ENCODE measurements at places on chromosomes 5 and 9.

- no peak for DNase-seq
Observed at GRCh38 chr5:125961150-125961549, 462.1 kb upstream of the GRAMD2B start.

DNA sequence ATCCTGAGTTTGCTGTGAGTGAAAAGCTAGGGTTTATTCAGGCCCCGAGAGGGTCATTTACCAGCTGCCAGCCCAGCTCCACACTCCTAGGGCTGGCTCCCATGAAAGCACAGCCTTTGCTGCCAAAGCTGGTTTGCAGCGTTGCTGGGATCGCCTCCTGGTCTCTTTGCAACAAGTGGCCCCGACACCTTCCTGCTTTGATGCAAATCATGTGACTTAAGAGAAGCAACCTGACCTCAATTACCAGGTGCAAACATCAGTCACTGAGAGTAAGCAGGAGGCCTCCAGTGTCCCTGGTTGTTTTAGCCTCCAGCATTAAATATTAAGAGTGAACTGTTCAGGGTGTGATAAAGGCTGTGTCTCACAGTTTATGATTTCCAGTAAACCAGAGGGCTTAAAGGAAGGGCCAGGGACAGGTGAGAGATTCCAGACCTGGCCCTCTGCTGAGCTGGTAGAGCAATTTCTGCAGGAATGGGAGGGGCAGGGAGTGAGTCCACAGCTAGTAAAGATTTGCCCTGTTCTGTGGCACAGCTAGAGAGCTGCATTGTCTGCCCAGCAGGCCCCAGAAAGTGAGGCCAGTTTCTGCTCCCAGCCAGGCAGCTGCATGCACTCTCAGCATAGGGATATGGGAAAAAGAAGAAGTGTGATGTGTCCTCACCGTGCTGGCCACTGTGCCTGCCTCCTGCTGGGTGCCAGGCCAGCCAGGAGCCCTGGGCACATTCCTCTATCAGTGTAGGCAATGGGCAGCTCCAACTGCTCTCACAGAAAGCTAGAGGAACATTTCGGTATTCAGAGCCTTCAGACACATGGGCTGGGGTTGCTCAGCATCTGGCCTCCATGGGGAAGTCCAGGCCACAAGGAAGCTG is 58.0 kb downstream of the SLC22A5 start:
- peak; percentile 62 for DNase-seq

- no peak for DNase-seq
Observed at GRCh38 chr9:125486152-125486508, 220.9 kb downstream of the MAPKAP1 start.

DNA sequence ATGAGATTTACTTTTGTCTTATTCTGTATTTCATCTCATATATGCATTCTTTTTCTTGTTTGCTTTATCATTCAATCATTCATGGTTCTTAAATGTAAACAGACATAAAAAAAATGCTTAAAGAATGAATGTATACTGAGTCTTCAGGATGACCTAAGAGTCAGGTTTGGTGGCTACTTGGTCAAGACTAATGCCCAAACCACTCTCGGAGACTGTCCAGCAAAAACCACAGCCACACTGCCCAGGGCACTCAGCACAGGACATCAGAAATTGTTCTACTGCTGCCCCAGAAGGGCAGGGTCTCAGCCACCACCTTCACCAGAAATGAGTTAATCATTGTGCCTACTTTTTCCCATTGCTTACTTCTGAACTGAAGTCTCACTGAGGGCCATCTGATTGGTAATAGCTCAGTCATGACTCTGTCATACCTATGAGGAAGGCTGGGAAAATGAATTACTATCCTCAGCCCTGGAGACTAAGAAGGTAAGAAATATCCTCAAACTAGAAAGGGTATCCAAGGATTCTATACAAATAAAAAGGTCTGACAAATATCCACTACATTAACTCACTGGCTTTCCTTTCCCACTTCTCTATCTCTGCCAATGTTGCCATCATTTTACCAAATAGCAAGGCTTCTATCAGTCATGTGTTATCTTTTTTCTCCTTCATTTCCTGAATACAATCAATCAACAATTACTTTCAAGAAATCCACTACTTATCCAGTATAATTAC is 236.1 kb downstream of the CETN3 start:
- DNase-seq = no peak

- no peak for DNase-seq
Observed at GRCh38 chr9:79656169-79656568, 84.4 kb downstream of the TLE4 start.

GRCh38 chr9:70444904-70445303 is 30.4 kb upstream of the KLF9 start:
- DNase-seq = no peak

- DNase-seq = no peak
Observed at GRCh38 chr9:136519263-136520052, 26.4 kb downstream of the NOTCH1 start.

DNA sequence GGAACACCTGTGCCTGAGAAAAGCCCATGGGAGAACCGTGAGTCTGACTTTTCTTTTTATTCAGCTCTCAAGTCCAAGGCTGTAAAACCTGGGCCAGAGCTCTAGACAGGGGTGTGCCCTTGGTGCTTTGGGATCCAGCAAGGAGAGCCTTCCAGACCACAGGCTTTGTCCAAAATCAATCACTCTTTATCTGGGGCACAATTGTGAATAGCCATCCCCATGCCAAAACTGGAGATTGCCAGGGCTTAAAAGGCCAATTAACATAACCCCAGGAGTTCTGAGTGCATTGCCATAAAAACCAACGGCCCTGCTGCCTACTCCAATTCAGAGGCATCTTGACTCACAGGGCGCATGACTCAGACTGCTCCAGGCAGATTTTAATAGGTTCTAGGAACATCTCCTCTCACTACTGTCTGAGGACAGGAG is 391.8 kb downstream of the ARHGEF28 start:
- DNase-seq = peak; percentile 90

DNA sequence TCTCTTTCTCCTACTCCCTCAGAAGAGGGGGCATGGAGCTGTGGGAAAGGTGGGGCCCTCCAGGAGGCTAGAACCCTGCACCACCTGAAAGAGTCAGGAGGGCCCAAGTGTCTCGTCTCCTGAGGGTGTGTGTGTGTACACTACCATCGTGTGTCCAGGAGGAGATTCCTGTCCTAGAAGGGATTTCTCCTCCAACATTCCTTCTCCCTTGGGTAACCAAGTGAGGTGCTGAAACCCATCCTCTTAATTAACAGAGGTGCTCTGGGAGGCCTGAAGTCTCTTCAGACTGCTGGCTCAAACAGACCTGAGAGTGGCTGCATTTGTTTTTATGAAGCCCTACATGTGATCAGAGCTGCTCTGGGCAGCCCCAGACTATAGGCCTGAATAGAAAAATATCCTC is 61.1 kb upstream of the FAM169A start:
- no peak for DNase-seq

DNA sequence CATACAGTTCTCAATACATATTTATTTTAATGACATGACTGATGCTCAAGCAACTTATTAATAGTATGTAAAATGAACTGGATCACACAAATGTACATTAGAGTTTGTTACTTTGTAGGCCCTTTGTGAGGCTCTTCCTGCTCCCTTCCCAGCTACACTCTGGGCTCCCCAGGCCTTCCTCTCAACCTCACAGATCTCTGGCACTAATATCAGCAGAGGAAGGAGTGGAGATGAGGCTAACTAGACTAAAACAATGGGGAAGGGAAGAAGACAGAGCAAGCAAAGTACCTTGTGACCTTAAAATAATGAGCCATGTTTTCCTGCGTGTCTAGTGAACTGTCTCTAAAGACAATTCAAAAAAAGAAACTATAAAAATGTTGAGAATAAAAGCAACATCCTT is 30.3 kb upstream of the TEK start:
- no peak for DNase-seq

DNA sequence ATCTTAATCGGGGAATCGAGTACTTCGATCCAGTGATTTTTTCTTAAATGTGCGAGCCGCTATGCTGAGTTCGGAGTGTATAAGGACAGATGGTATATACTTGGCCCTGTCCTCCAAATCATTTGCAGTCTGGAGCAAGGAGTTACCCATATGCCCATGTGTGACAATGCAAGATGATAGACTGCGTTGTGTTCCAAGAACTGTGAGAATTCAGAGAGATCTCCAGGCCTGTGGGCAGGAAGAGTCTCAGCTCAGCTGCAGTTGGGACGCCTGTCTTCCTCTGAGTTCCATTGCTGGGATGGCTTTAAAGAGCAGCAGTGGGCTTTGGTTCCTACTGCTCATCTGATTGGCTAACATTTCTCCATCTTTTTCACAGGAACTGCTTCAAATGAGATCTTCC is 106.6 kb downstream of the ADAMTS16 start:
- DNase-seq = no peak

DNA sequence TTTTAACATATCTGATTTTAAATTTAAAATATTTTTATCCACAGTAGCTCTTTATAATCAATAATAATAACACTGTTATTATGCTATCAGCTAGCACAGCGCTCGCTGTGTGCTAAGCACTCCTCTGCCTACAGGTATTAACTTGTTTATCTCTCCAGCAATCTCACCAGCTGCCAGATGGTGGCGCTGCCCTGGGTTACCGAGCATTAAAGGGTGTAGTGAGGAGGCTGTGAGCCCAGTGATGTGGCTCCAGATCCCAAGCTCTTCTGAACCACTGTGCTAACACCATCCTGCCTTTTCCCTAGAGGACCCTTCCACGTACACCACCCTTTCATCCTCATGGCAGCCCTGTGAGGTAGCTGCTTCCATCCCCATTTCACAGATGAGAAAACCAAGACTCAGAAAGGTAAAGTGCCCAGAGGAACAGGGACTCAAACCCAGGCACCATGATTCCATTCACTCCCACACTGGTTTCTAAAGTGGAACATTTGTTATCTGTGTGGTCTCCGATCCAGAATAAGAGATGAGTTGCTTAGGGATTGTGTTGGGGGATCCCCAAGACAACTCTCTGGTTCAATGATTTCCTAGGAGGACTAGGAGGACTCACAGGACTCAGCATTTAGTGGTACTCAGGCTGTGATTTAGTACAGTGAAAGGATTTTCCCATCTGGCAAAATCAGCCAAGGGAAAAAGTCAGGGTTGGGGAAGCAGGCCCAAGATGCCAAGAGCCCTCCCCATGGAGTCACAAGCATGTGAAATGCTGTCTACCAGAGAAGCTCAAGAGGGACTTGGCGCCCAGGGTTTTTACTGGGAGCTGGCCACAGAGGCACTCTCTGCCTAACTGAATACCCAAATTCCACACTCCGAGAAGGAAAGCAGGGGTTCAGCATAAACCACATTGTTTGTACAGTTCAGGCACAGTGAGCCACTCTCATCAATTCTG is 7.0 kb downstream of the IGFBPL1 start:
- no peak for DNase-seq

GRCh38 chr5:54678737-54679136 is 161.2 kb downstream of the SNX18 start:
- DNase-seq = no peak

DNA sequence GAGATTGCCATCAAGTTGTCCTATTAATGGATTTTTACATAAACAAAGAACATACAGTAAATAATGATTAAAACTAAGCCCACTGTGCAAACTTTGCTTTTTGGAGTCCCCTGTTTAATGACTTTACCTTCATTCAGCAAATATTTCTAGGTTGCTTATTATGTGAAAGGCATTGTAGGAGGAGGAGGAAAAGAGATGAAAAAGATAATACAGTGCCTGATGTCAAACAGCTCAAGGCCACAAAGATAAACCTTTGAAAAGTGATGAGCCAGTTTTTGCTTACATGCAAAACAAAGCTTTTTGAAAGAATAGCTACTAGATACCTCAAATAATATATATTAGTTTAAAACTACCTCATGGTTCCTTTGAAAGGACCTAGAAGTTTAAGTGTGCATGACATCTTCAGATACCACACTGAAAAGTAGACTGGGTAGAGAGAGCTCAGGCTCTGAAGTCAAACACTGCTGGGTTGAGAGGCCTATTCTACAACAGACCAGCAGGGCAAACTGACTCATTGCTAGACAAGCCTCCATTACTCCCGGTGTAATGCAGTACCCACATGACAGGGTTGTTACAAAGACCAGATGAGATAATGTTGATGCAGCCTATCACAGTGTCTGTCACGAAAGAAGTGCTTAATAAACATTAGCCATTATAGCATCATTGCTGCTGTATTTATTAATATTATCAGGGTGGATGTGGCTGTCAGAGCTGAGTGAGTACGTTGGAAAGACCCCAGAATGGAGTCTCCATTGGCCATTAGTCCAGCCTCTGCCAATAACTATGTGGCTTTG is 11.8 kb downstream of the DEPDC1B start:
- no peak for DNase-seq

DNA sequence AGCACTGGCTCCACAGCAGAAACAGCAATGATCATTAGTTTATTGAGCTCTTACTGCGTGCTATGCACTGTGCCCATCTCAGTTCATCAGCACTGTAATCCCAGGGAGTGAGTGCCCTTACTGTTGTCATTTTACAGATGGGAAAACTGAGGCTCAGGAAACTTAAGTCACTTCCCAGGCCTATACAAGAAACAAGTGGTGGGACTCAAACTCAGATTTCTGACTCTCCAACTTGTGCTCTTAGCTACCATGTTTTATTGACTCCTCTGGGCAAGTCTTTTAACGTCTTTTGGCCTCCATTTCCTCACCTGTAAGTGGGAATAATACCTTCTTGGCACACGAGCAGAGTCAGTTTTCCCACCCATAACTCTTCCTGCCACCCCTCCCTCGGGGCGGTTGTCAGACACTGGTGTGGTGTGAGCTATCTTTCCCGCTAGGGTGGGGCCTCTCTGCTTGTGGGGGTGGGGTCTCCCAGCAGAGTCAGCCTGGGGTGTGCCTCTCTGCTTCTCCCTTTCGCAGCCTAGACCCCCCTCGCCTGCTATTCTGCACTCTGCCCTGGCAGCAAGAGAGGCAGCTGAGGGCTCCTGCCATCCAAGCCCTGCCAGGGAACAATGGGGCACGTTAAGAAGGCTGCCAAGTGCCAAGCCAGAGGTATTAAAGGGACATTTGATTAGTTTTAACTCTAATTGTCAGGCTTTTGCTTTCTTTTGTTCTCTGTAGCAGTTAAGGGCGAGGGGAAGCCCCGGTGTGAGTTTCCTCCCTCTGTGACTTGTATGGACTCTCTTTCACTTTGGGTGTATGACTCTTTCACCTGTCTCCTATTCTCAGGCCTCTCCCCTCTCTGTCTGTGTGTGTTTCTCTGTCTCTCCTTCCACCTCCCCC is 12.1 kb downstream of the GALNT10 start:
- DNase-seq = peak; percentile 24

DNA sequence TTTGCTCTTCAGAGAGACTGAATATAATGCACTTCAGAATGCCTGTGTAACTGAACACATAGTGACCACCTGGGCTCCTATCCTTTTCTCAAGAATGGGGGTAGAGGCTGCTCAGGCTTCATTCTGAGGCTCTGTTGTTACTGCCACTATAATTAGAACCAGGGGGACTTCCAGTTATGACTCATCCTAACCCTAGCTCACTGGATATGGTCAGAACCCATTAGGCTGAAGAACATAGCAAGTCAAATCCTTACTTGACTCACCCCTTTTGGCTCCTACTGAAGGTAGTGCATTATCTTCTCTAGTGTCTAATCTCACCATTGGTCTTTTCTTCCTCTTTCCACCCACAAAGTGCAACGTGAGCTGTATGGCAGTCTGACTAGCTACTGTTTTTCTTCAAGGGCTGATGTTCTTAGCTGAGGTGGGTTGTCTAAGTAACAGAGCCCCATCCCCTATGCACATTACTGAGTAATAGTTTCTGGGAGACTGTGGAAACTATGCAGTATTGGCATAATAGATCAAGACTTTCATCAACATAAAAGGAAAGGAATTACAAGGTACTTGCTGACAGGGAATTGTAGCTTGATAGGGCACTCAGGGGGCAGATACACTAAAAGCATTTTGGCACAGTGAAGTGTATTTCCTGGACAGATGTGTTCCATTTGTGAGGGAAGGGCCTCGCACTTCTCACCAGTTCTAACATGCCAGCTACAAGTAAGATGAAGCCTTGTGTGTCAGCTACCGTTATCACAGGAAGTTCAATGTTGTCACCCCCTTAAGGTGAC is 431.0 kb upstream of the MEF2C start:
- DNase-seq = no peak

- DNase-seq = no peak
Observed at GRCh38 chr9:35163413-35163812, 1.6 kb downstream of the UNC13B start.
